ENCODE measurements at places on chromosomes 13 and 19. TPM values are rescaled to one million over a fixed set of nuclear protein-coding genes. Genes with fewer than 3 reads are reported as not detected.

Gene C5AR1
- total RNA-seq: 0.11 TPM

Gene LRRC4B
- total RNA-seq: not detected

Gene TRAPPC2B
- 15.3 TPM for total RNA-seq

Gene KRTDAP
- not detected for total RNA-seq

Gene GSX1
- total RNA-seq: not detected

Gene PPP2R1A
- 329 TPM for total RNA-seq

Gene FCAR
- not detected for total RNA-seq

Gene PLPP2
- 43.2 TPM for total RNA-seq

Gene ZNF568
- total RNA-seq: 14.1 TPM

Gene SLC25A41
- total RNA-seq: not detected

Gene GNG8
- total RNA-seq: not detected

Gene SHC2
- total RNA-seq: not detected

Gene CCDC70
- total RNA-seq: not detected

Gene DIAPH3
- total RNA-seq: 28.3 TPM

Gene FAM216B
- total RNA-seq: not detected

Gene KLF5
- total RNA-seq: 35.5 TPM

Gene LATS2
- total RNA-seq: 38.7 TPM

Gene MEDAG
- total RNA-seq: 1.6 TPM

Gene CEACAM3
- not detected for total RNA-seq

Gene ENOX1
- total RNA-seq: 1.6 TPM

Gene NANOS3
- 1.3 TPM for total RNA-seq

Gene KPNA3
- 28.2 TPM for total RNA-seq

Gene CGB3
- total RNA-seq: not detected

Gene COLGALT1
- total RNA-seq: 155 TPM

Gene ZGLP1
- 0.39 TPM for total RNA-seq

Gene HS6ST3
- total RNA-seq: under 0.01 TPM

Gene AP2S1
- total RNA-seq: 326 TPM

Gene ATP4A
- not detected for total RNA-seq

Gene ZNF836
- 27.9 TPM for total RNA-seq

Gene NLRP7
- not detected for total RNA-seq

Gene PRSS57
- not detected for total RNA-seq

Gene C2CD4C
- under 0.01 TPM for total RNA-seq

Gene KCTD4
- total RNA-seq: 1.2 TPM

Gene ATF5
- 4.6 TPM for total RNA-seq

Gene ZNF486
- total RNA-seq: 5.6 TPM

Gene KLK4
- not detected for total RNA-seq

Gene TEX101
- total RNA-seq: not detected

Gene PRTN3
- not detected for total RNA-seq

Gene RAD23A
- 61.2 TPM for total RNA-seq

Gene SHISA2
- 16.6 TPM for total RNA-seq

Gene LGALS16
- not detected for total RNA-seq

Gene DMRTC2
- not detected for total RNA-seq

Gene CEACAM7
- not detected for total RNA-seq

Gene TNPO2
- total RNA-seq: 39.5 TPM

Gene CYSLTR2
- total RNA-seq: not detected

Gene NCAN
- not detected for total RNA-seq

Gene ALOX5AP
- total RNA-seq: 0.76 TPM
